ENCODE measurements at places on chromosomes 16 and 17.

DNA sequence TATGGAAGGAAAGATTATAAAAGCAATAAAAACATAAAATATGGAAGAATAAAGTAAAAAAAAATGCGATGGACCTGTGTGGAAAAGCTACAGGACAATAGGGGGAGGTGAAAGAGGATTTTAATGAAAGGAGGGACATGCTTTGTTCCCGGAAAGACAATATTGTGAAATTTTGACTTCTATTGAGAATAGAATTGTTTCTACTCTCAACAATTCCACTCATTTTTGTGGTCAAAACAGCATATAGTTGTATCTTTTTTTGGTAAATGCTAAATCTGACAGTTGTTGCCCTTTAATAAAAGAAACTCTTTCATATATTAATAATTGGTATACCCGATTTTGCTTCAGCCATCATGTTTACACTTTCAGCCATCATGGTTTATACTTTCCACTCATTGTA lies 22.9 kb upstream of the APPBP2 start:
- DNase-seq = no peak

GRCh38 chr17:65785109-65785508 lies 223.7 kb upstream of the AXIN2 start:
- no peak for DNase-seq

GRCh38 chr17:28756049-28756804 lies 12.4 kb downstream of the TRAF4 start:
- no peak for DNase-seq

- DNase-seq = no peak
Observed at GRCh38 chr17:19346351-19347255, 15.9 kb downstream of the B9D1 start.

GRCh38 chr17:7207120-7208001 lies 12.3 kb downstream of the DLG4 start:
- no peak for DNase-seq

DNA sequence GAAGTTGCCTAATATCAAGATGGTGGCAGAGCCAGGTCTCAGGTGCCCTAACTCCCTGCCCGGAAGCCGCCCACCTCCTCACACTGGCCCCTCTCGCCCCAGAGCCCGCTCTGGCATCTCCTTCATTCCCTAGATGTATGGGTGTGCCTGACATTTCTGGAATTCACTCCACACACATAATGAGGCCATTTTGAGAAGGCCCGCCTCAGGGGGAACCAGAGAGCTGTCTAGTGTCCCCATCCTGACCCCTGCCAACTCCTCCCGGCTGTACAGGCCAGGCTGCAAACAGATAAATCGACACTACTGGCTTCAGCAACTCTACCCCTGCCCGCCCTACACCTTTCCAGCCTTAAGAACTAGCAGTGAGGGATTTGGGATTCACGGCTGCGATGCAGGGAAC lies 7.7 kb downstream of the WNT3 start:
- DNase-seq = no peak

DNA sequence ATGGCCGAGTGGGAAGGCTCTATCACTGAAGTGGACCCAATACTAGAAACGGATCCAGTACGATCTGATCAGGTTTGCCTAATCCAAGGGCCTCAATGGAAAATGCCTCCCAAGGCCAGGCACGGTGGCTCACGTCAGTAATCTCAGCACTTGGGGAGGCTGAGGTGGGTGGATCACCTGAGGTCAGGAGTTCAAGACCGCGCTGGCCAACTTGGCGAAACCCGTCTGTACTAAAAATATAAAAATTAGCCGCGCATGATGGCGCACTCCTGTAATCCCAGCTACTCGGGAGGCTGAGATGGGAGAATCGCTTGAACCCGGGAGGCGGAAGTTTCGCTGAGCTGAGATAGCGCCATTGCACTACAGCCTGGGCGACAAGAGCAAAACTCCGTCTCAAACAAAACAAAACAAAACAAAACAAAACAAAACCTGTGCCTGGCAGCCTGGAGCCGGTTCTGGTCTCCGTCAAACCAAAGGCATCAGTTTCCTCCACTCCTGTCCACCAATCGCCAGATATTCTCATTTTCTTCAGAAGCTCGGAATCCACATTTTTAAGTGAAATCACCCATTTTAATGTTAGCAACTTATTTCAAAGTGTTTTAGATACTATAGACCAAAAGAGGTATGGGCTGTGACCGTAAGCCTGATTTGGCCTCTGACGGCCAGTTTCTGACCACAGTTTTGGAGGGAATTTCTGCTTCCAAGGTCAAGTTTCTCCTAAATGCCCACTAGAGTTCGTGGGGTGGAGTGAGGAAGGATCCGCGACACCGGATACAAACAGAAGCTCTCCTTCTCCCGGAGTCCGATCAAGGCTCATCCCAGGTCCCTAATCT lies 664 bp downstream of the NQO1 start:
- no peak for DNase-seq

GRCh38 chr16:85162478-85163277 lies 50.4 kb upstream of the CIBAR2 start:
- DNase-seq = no peak

GRCh38 chr17:12522336-12522735 lies 143.4 kb upstream of the MYOCD start:
- no peak for DNase-seq

DNA sequence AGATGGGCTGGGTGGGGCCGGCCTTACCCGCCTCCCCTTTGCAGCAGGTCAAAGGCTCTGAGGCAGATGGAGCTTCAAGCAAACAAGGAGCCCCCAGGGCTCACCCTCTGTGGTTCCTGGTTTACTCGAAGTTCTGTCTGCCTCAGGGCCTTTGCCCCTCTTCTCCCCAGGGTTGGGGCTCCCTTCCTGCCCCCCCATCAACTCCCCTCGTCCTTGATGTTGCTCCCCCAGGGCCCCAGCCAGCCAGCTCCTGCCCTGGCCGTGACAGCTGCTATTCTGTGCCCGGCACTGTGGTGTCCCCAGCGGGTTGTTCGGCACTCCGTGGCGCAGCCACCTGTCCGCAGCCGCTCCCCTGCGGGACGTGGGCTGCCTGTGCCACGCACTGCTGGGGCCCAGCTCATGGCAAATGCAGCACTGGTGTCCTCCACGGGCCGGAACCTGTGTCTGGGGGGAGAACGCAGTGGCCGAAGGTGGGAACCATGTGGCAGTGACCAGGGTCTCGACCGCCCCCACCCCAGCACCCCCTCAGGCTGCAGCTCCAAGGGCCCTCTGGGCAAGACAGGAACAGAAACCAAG lies 4.3 kb upstream of the METRN start:
- DNase-seq = no peak

DNA sequence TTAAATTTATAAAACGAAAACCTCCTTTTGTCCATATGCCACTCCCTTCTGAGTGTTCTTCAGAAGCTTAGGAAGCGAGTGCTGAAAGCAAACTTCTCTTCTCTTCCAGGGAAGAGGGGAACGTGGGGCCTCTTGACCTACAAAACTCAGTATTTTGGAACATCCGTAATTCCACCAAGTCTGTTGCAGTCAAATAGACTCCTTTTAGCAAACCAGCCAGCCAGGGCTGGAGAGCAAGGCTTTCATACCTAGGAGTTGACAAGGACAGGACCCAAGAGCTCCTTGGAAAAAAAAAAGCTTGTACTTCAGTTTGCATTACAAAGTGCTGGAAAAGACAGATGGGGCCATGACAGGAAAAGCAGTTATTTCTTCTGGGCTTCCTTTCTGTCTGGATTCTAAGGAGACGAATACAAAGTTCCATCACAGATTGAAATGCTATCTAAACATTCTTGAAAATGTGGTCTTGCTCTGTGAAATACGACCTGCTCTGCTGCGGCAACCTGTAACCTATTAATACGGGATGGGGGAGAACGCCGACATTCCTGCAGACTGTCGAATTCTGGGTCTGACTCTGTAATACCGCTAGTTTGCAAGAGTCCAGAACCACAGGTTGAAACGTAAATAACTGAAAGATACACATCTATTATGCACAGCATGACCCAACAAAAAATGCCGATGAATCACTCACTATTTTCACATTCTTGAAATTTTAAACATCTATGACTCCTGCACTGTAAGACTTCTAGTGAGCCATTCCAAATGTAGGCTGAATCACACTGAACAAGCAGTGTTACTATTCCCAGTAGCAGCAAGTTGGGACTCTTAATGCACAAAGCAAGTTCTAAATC lies 20.6 kb downstream of the VPS53 start:
- DNase-seq = no peak

Data from CD4-positive, alpha-beta T cell treated with Interleukin-1 beta for 1 hour (primary cell).